ENCODE measurements at places on chromosomes 2 and 18. TPM values are rescaled to one million over a fixed set of nuclear protein-coding genes. Genes with fewer than 3 reads are reported as not detected.

GRCh38 chr2:156702541-156702940, 266.4 kb downstream of the GPD2 start:
- peak; percentile 1 for DNase-seq

- DNase-seq: peak; percentile 33
These were observed 86.1 kb upstream of the CTAGE1 start for GRCh38 chr18:22503803-22504202.

DNA sequence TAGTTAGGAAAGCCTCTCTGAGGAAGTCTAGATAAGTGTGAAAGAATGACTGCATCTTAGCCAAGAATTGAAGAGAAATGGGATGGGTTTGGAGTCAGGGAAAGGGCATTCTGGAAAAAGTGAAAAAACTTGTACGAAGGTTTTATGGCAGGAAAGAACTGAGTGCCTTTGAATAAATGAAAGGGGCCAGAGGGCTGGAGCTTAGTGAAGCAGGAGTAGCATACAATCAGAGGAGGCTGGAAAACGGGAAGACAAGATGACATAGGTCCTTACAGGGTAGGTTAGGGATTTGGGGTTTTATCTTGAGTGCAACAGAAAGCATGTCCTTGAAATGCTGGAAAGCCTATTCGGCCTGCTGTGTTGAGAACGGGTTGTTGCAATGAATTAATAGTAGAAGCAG, 152.6 kb upstream of the RND3 start:
- peak; percentile 89 for DNase-seq

GRCh38 chr18:41992066-41992465, 37.0 kb downstream of the PIK3C3 start:
- DNase-seq: no peak

DNA sequence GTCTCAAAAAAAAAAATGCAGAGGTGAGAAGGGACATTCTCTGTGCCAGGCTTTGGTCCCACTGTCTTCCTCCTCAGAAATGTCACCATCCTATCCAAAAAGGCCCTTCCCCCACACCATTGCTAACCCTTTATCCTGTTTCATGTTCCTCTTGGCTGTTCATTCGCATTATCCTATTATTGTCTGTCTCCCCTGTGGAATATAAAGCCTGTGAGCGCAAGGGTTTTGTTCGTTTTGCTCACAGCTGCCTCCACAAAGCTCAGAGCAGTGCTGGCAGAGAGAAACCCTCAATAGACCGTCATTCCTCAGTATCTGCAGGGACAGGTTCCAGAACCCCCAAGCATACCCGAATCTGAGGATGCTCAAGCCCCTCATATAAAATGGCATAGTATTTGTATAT, 91.8 kb downstream of the LOXHD1 start:
- DNase-seq: no peak

DNA sequence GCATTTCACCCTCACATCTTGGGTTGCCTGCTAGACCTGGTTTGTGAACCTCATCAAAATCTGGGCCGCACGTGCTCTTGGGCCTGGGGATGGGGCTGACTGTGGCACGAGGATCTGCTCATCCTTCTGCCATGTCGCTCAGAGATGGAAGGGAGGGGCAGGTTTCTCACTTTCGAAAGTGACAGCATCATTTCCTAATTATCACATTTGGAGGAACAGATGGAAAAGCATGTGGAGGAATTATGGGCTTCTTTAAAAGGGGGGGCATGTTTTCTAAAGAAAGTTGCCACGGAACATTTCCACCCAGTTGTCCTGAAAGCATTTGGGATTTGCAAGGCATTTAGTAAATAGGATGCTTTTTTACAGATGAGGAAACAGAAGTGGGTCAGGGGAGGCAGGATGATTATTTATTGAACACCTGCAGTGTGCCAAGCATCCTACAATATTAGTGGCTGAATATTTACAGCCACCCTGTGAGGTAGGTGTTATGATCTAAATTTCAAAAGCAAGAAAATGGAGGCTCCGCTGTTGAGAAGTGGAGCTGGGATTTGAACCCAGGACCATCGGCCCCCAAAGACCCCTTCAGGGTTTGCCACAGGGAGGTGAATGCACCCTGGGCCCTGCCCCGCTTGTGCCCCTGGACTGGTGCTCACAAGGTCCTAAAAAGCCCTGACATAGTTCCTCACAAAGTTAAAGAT, 104.2 kb upstream of the MYCN start:
- no peak for DNase-seq

DNA sequence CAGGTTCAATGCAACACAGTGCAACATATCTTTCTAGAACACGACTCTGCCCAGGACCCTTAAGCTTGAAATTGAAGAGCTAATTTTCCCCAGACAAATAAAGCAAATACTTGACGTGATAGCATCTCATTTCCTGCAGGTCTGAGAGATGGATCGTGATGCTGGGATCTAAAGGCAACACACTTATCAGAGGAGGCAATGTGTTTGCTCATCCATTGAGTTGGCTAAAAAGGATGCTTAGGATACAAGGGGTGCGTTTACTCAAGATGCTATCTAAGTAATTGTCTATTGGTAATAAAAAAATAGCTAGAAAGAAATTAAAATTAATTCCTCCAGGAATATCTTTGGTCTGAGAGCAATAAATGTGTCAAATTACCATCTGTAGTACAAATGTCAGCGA, 129.0 kb downstream of the SOCS6 start:
- DNase-seq: no peak

DNA sequence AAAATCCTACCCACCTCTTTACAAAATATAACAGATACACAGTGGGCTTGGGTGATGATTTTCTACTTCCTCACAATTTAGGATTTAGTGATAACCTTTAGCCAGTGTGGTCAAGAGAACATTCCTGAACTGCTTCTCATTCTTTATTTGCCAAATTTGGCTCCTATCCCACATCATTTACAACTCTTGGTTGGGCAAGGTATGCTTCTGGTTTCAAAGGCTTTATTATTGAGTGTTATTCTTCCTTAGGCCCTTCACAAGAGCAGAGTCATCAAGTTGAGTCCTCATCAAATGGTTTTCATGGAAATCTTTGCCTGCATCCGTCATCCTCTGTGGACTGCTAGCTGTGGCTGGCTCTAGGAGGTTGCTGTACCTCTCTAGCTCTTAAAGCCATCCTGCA, 472.0 kb upstream of the ETAA1 start:
- DNase-seq: no peak

DNA sequence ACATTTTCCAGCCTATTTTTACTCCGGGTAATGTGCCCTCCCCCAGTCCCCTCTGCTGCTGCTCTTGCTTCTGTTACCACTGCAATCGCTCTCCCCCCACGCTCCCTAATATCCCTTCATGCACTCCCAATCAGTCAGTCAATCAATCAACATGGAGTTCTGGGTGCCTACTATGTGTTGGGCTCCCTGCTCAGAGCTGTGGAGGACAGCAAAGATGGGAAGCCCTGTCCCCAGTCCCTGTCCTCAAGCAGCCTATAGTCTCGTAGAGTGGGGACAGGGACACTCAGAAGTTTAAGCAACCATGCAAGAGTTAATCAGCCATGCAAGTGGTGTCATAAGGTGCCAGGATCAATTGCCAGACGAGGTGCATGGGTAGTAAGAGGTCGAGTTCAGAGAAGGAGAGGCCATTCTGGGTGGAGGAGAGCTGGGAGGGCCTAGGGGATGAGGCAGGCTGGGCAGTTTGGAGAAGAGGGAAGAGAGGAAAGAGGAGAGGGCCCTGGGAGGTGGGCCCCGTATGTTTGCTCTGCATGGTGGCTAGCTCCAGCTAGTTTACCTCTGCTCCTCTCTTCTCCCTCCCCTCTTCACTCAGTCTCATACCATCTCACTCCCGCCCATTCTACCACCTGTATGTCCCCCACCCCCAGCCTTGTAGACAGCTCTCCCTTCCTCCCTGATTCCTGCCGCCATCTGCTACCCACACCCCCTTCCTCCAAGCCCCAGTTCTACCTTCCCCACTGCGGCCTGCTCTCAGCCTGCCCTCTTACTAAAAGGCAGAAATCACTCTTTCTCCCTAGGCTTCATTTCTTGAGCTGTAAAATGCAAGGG, 3.9 kb downstream of the ASIC4 start:
- DNase-seq: no peak

- no peak for DNase-seq
These were observed 361.2 kb downstream of the RND3 start for GRCh38 chr2:150126143-150126740.

DNA sequence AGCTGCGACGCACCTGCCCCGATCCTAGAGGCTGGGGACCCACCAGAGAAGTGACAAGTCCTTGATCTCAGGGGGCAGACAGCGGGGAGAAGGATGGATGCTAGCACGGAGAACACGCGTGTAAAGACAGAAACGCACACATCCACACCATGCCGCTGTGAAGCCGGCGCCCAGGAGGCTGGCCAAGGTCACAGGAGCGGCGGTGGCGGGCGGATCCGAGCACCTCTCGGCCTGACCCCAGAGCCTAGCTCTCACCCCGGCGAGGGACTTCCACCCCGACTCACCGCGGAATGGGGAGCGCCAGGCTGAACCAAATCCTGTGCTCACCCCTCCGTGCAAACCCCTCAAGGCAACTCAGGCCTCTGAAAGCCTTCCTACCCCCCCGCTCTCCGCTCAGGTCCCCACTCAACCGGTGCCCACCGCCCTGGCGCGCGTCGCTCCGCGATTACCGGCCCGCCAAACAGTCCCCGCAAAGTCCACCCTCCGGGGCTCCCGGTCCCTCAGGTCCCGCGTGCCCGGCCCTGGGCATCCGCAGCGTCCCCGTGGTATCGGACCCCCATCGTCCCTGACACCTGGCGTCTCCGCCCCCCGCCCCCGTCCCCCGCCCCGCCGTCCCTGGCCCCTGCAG, 460 bp upstream of the LRRFIP1 start:
- DNase-seq: no peak

- DNase-seq: no peak
These were observed 126.8 kb downstream of the PXDN start for GRCh38 chr2:1617425-1618021.

GRCh38 chr18:76992226-76993084, 140.1 kb downstream of the MBP start:
- DNase-seq: no peak

GRCh38 chr18:35711227-35711626, 129.7 kb downstream of the GALNT1 start:
- no peak for DNase-seq

DNA sequence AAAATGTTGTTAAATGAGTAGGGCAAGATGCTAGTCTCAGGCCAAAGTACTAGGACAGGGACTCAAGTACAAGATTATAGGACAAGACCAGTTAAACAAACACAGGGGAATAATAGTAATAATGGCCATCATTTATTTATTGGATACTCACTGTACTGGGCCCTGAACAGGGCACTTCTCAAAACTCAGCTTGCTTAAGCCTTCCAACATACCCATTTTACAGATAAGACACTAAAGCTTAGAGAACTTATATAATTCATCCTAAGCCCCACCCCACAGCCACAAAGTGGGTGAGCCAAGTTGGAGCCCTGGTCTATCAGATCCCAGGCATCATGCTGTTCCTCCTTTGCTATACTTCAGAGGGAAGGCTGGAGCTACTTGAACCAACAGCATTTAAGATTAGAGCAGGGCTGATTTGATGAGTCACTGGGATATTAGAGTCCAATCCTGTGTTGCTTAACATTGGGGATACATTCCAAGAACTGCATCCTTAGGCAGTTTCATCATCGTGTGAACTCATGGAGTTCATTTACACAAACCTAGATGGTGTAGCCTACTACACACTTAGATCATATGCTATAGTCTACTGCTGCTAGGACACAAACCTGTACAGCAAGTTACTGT, 153.6 kb downstream of the MTCL1 start:
- DNase-seq: peak; percentile 26

DNA sequence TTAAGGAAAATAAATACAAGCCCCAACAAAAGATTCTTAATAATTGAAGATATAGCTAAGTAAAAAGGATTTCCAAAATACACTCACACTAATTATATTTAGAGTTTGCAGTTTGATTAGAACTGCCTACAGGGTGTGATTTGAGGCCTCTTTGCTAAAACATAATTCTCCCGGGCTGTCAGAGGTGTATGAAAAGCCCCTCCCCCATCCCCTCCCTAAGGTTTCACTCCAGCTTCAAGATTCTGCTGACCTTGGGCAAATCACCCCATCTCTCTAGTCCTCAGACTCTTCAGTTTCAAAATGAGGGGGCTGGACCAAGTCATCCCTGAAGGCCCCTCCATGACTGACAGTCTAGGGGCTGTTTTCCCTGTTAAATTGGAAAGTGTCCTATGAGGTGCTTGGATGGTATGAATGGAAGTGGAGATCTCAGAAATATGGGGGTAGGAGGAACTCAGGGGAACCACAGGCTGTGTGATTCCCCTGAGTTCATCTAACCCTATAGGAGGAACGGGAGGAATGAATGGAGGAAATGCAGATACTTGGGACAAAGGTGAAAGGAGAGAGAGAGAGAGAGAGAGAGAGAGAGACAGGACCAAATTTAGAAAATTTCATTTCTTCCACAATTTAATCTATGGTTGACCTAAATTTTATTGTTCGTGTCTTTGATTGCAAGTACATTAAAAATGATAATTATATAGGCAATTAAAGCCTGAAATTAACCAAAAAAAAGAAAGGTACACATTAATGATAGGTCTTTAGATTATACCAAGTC, 107.5 kb downstream of the SPP2 start:
- DNase-seq: no peak

The CHRND gene
- total RNA-seq: 83.7 TPM

The TUBA3E gene
- not detected for total RNA-seq

The ANKRD53 gene
- 0.80 TPM for total RNA-seq

The OSBPL1A gene
- 67.1 TPM for total RNA-seq

The PDCD1 gene
- total RNA-seq: 0.04 TPM

The HOXD4 gene
- total RNA-seq: 2.2 TPM

The CXCR4 gene
- total RNA-seq: 23.1 TPM

The FBXO48 gene
- total RNA-seq: 0.71 TPM
